ENCODE measurements at places on chromosomes 12 and 14. TPM values are rescaled to one million over a fixed set of nuclear protein-coding genes. Genes with fewer than 3 reads are reported as not detected.

The CCDC59 gene
- 64.2 TPM for total RNA-seq

The ANKS1B gene
- 3.4 TPM for total RNA-seq

The FZD10 gene
- total RNA-seq = 0.55 TPM

The CD69 gene
- not detected for total RNA-seq

The LGALS3 gene
- 4.0 TPM for total RNA-seq

The NANOG gene
- total RNA-seq = 211 TPM

The CIROP gene
- not detected for total RNA-seq

The SAMD15 gene
- total RNA-seq = 1.1 TPM

The SMCO2 gene
- 0.20 TPM for total RNA-seq

The FAM90A1 gene
- 0.09 TPM for total RNA-seq

The MMP19 gene
- total RNA-seq = 1.7 TPM

The KRT6A gene
- total RNA-seq = not detected

The PLEKHD1 gene
- 0.37 TPM for total RNA-seq

The SCNN1A gene
- total RNA-seq = 104 TPM

The PTHLH gene
- 0.35 TPM for total RNA-seq

The ARPC3 gene
- 184 TPM for total RNA-seq

The L3HYPDH gene
- 15.7 TPM for total RNA-seq

Measured in H9 (cell line).